H54 (cell line): ENCODE measurements at places on chromosomes 5 and 9.

- DNase-seq = no peak
These were observed 170.6 kb upstream of the HAPLN1 start for GRCh38 chr5:83891261-83891660.

- DNase-seq = no peak
These were observed 329.2 kb downstream of the RAB3C start for GRCh38 chr5:58912116-58912515.

DNA sequence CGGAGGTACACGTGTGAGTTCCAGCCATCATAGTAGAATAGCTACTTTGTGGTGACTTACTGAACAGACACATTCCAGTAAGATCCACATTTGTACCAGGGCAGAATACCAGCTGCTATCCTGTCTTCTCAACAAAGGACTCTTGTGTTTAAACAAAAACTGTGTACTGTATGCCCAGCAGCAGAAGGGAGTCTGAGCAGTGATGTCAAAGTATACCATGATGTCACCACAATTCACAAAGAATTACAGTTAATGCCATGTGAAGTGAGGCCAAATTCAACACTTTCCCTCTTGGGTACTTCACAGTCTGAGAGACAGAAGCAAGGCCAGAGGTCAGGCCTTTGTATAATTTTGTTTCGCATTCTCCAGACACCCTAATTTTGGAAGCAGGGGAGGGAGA is 137.0 kb downstream of the ADAMTSL1 start:
- DNase-seq = no peak

GRCh38 chr9:136147890-136148714 is 29.4 kb upstream of the TMEM250 start:
- no peak for DNase-seq

- DNase-seq = no peak
These were observed 1646.6 kb downstream of the MAT2B start for GRCh38 chr5:165152058-165152457.

- no peak for DNase-seq
These were observed 7.5 kb upstream of the REEP5 start for GRCh38 chr5:112929336-112930081.

DNA sequence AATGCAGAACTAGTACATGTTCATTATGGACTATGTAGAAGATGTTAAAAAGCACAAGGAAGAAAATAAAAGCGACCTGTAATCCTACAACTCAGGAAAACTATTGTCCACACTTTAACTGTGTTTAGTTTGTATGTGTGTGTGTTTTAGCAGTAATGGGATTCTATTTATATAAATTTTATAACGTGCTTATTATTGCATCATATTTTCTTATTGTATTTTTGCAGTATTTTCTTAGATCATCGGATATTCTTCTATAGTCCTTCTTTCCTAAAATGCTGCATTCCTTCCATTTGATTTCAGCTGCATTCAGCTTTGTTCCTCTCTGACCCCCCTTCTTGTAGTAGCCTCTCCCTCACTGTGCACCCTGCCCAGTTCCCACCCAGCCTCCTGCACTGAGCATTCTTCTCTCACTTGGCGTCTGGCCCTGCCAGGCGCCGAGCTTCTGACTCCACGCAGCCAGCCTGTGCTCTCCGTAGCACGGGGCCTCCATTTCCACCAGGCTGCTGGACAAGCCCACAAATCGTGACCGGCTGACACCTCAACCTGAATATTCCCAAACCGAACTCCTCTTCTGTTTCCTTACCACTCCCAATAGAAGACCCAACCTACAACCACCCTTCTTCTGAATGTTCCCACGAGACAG is 39.9 kb downstream of the MVB12B start:
- no peak for DNase-seq

DNA sequence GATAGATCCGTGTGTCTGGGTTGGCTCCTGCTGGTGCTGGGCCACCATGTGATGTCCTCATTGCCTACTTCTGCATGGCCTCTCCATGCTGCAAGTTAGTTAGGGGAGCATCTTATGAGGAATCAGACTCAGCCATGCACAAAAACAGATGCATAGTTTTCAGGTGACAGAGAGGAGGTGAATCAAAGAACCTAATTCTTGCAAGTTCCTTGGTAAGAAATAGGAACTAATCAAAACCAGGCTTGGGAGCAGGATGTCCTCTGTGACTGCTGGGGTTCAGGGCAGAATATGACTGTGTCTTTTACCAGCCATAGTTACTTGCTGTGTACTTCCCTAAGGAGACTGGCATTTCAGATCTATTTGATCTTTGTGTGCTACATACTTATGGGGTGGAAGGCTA is 61.6 kb downstream of the C9orf152 start:
- no peak for DNase-seq

GRCh38 chr5:40871177-40871576 is 30.0 kb downstream of the CARD6 start:
- DNase-seq = no peak

DNA sequence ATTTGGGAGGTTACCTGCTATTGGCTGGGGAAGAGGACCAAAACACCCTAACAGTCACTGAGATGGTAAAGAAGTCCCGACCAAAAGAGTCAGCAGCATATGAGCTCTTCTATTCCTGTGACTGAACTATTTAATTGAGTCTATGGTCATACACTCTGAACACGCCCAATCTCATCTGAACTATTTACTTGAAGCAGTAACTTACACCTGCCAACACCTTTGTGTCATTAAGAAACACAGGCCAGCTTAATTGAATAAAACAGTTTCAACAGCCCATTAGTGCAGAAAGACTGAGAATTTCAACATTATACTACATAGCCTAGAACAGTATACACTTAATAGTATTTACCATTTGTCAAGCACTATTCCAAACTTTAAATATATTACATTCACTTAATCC is 47.8 kb downstream of the NR6A1 start:
- DNase-seq = no peak

- peak; percentile 40 for DNase-seq
These were observed 66.2 kb downstream of the ARHGEF28 start for GRCh38 chr5:73692166-73692640.

- no peak for DNase-seq
These were observed at the start of gene SPATA31E1 for GRCh38 chr9:87882627-87883026. TSS of gene SPATA31E1 (plus strand) at chr9:87882877. CDS start at chr9:87882892, 15 bp downstream.

DNA sequence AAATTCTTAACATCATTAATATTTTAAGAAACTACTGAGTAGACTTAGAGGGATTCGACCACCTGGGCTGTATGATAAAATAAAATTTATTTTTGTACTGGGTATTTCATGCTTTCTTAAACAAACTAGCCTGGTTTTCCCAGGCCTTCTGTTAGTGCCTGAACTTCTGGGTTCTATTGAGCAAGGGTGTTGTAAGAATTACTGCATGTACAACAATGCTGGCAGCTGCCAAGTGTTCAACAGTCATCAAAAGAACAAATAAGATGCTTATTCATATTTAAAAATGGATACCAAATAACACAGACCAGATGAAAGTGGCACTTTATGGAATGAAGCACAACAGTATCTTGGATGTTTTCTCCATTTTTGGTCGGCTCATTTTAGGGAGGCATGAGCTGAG is 123.2 kb upstream of the FBXL7 start:
- no peak for DNase-seq

DNA sequence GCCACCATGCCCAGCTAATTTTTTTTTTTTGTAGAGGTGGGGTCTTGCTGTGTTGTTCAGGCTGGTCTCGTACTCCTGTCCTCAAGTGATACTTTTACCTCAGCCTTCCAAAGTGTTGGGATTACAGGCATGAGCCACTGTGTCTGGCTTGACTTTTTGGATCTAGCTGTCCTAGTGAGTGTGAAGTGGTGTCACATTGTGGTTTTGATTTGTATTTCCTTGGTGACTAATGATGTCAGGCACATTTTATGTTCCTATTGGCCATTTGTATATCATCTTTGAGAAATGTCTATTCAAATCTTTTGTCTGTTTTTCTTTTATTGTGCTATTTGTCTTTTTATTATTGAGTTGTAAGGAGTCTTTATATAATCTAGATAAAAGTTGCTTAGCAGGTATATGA is 53.5 kb upstream of the MCCC2 start:
- DNase-seq = no peak

DNA sequence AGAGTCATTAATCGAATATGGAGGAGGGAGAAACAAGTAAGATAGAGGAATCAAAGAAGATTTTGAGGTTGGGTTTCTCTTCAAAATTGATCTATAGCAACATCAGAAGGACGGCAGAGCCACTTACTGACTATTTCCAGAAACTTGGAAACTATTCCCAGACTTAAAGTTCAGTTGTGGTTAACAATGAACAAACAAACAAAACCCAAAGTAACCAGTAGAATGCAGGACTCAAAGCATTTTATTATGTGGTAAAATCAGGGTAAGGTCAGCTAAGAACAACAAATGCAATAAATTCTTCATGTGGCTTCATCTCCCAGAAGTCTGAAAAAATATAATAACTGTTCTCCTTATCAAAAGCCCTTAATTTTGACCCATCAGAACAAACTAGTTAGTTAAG is 54.9 kb upstream of the OSMR start:
- no peak for DNase-seq

DNA sequence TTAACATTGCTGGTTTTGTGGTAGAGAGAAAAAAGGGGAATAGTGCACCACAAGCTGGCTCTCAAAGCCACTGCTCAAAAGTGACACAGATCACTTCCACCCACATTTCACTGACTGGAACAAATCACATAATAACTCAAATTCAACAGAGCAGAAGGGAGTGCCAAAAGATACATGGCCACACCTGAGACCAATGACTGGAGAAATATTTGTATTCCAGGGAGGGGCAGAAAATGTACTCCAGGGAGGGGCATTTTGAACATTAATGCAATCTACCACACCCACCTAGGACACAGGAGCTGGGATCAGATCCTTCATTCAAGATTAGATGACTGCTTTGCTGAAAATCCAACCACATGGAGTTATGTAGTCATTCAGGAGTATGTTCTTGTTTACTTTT is 44.8 kb upstream of the ALDOB start:
- DNase-seq = no peak

- no peak for DNase-seq
These were observed 72.6 kb downstream of the PIK3R1 start for GRCh38 chr5:68287976-68288706.

DNA sequence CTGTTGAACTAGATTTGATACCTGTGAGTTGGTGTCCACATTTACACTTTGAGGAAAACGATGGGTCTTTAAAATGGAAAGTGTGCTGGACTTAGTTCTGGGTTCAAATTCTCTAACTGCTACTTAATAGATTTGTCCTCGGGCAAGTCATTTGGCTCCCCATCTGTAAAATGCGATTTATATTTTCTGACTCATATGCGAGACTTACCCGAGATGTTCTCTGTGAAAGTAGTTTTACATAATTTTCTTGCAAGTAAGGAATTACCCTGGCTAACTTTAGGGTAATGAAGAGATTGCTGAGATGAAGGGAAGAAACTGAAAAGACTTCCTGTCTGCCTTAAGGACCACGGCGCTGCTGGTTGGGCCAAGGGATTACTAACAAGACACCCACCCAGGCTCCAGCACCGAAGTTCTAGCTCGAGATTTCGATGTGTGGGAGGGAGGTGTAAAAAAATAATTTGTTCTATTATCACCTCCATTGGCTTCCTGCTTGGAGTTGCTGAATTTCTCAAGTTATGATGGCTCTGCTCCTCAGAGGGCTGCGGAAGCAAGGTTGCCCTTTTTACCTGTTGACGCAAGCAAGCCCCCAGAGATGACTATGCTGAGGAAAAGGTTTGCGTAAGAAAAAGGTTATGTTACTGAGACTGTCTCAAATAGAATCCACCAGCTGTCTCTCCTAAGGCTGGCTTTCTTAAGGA is 24.1 kb downstream of the PCSK1 start:
- DNase-seq = no peak

GRCh38 chr5:157657516-157657915 is 5.3 kb upstream of the SOX30 start:
- DNase-seq = no peak

DNA sequence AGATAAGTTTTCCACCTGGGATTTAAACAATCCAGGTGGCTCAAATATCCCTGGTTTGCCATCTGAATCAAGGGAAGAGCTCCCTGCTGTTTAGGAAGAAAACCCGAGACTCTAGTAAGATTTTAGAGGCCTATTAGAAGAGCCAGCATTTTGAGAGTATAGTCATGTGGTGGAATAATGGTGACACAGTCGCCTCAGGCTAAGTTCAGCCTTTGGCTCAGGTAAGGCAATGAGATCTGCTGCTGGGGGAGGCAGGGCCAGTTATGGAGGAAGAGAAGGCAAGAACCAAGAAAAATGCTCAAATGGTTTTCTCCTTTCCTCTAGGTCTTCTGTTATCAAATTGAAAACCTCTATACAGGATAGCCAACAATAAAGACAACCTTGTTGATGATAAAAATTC is 16.2 kb downstream of the RAD1 start:
- DNase-seq = no peak

DNA sequence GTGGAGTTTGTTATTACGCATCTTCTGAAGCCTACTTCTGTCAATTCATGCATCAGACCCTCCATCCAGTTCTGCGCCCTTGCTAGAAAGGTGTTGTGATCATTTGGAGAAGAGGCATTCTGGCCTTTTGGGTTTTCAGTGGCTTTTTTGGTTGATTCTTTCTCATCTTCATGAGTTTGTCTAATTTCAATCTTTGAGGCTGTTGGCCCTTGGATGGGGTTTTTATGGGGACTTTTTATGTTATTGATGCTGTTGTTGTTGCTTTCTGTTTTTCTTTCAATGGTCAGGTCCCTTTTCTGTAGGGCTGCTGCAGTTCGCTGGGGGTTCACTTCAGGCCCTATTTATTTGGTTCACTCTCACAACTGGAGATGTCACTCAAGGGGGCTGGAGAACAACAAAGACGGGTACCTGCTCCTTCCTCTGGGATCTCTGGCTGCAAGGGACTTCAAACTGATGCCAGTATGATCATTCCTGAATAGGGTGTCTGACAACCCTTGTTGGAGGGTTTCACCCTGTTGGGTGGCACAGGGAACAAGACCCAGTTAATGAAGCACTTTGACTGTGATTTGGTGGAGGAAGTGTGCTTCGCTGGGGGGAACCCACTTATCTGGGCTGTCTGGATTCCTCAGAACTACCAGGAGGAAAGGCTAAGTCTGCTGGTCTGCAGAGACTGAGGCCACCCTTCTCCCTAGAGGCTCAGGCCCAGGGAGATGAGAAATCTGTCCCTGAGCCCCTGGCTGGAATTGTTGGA is 226.7 kb upstream of the PTGER4 start:
- DNase-seq = no peak

DNA sequence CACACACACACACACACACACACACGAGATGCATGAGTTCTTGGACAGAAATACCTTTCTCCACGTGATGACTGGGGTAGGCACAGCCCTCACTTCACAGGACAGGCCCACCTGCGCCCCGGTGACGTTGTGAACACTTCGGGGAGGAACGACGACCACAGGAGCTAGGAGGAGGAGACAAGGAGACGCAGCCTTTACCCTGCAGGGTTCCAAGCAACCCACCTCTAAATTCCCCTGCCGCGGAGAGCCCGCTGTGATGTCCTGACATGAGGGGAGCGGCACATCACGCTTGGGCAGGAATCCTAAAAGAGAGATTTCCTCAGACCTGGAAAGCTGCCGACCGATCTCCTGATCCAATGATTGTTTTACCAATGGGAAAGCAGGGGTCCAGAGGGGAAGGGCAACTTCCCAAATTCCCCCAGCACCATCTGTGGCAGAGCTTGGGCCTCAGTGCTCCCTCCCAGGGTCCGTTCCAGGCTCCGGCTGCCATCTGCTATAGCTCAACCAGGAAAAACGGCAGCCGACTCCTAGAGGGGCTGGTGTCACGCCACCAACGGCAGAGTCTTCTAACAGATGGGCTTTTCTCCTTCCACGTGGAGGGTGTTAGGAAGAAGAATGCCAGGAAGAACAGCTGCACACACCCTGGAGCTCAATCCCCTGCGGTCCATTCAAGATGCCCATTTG is 10.1 kb downstream of the IGFBPL1 start:
- no peak for DNase-seq
